ENCODE measurements at places on chromosomes 6 and 20. TPM values are rescaled to one million over a fixed set of nuclear protein-coding genes. Genes with fewer than 3 reads are reported as not detected.

MAS1 gene
- total RNA-seq: under 0.01 TPM

RUNX2 gene
- 1.9 TPM for total RNA-seq

ERVFRD-1 gene
- total RNA-seq: not detected

DDO gene
- total RNA-seq: not detected

ASIP gene
- total RNA-seq: not detected

HDGFL1 gene
- total RNA-seq: not detected

RBPJL gene
- not detected for total RNA-seq

MOXD1 gene
- total RNA-seq: under 0.01 TPM

SMLR1 gene
- total RNA-seq: not detected

HLA-DOB gene
- 0.72 TPM for total RNA-seq

MOG gene
- not detected for total RNA-seq

SYCP2L gene
- 0.48 TPM for total RNA-seq

ARMH2 gene
- not detected for total RNA-seq

PEDS1 gene
- 20.2 TPM for total RNA-seq

USP49 gene
- total RNA-seq: 1.9 TPM

TRERF1 gene
- total RNA-seq: 0.96 TPM

SNX5 gene
- 229 TPM for total RNA-seq

COL12A1 gene
- total RNA-seq: 17.1 TPM

PRPH2 gene
- not detected for total RNA-seq

GPX5 gene
- not detected for total RNA-seq

CNR1 gene
- total RNA-seq: 0.72 TPM

TRIM40 gene
- total RNA-seq: not detected

COL20A1 gene
- not detected for total RNA-seq

RAET1E gene
- 6.0 TPM for total RNA-seq

RIN2 gene
- 66.3 TPM for total RNA-seq

MBOAT1 gene
- total RNA-seq: 5.5 TPM

HLA-F gene
- total RNA-seq: 13.4 TPM

CFB gene
- total RNA-seq: 19.0 TPM

MYT1 gene
- not detected for total RNA-seq

EEF1A2 gene
- 0.96 TPM for total RNA-seq

FOXQ1 gene
- 8.1 TPM for total RNA-seq

FAM110A gene
- 15.8 TPM for total RNA-seq

All from tracheal epithelial cell (primary cell).